Adrenal gland (tissue), 19 donors: ENCODE measurements at places on chromosomes 1 and 21. TPM values are rescaled to one million over a fixed set of nuclear protein-coding genes. Genes with fewer than 3 reads are reported as not detected.

- DNase-seq: no peak
These were observed 25.8 kb downstream of the RIPPLY3 start for GRCh38 chr21:37032293-37032692.

Gene GBP6
- total RNA-seq: not detected

DNA sequence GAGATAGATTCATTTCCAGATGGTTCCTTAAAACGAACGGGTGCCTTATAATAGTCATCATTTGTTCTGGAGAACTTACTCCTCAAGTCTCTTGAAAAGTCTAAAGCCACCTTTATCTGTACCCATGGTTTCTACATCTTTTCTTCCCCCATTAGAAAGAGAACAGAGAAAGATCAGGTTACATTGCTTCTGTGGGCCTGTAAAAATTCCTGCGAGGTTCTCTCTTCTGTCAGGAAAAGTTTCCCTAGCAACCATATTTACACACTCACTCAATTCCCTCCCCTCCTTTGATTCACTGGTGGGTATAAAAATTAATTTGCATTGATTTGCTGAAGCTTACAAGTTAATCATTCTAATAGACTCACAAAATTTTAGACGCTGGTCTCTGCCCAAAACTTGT, 6.7 kb downstream of the PHC2 start:
- no peak for DNase-seq

Gene PTPN7
- 2.5 TPM for total RNA-seq

GRCh38 chr1:186118724-186119123, 256.3 kb downstream of the TPR start:
- DNase-seq: no peak

Gene AVPR1B
- not detected for total RNA-seq

- peak; percentile 61 for DNase-seq
These were observed 374.5 kb downstream of the PLA2G4A start for GRCh38 chr1:187203257-187203656.

Gene FCGR3A
- total RNA-seq: 124 TPM

Gene CAPN9
- not detected for total RNA-seq

GRCh38 chr1:12496154-12496961, 121.7 kb downstream of the DHRS3 start:
- DNase-seq: peak; percentile 23

GRCh38 chr21:32595431-32595830, 10.1 kb upstream of the TCP10L start:
- DNase-seq: no peak

Gene CR1L
- total RNA-seq: not detected

DNA sequence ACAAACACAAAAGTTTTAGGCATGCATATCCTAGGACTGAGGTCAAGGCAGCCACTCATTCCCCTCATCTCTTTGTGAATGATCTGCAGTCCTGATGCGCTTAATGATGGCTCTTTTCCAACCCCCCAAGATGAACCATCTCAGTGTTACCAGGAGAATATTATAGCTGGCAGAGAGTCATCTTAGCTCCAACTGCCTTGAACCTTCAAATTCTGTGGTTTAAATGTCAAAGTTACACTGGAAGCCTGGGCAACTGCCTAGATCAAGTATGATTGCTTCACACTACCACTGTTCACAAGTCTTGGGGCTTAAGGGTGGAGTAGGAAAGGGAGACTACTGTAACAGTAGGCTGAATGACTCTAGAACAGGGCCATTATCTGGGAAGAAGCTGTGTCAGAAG, 8.0 kb upstream of the MYBPHL start:
- DNase-seq: no peak

Gene CYP2J2
- total RNA-seq: not detected

GRCh38 chr1:8517661-8518489, 200.0 kb downstream of the SLC45A1 start:
- no peak for DNase-seq

Gene LZIC
- 30.0 TPM for total RNA-seq

- no peak for DNase-seq
These were observed 42.8 kb upstream of the LRIF1 start for GRCh38 chr1:111006556-111006955.

Gene MYOC
- 0.55 TPM for total RNA-seq

DNA sequence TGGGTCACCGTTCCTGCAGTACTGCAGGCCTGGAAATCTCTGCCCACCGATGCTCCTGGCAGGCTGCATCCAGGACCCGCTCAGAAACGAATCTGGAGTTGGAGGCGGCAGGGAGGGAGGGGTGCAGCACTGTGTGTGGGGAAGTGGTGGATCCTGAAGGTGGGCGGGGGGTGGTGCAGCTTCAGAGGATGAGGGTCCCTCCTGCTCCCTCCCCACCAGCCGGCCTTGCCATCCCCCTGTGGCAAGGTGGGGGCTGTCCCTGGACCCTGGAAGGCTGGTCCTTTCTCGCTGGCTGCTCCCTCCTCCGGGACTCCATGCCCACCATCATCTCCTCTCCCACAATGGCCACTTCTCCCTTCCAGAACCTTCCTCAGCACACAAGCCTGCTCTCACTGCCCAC, 60.4 kb downstream of the B3GALT5 start:
- no peak for DNase-seq

Gene TMIGD3
- 42.4 TPM for total RNA-seq

GRCh38 chr1:29709704-29710280, 473.5 kb downstream of the PTPRU start:
- no peak for DNase-seq

Gene OLFML3
- 34.6 TPM for total RNA-seq

- peak; percentile 56 for DNase-seq
These were observed 12.2 kb upstream of the TCEA3 start for GRCh38 chr1:23436520-23437354.

Gene RPTN
- total RNA-seq: not detected

Gene MYOG
- total RNA-seq: not detected

- DNase-seq: no peak
These were observed 37.7 kb upstream of the IFNLR1 start for GRCh38 chr1:24224761-24225160.

Gene BRINP3
- total RNA-seq: not detected

Gene EDN2
- total RNA-seq: not detected

DNA sequence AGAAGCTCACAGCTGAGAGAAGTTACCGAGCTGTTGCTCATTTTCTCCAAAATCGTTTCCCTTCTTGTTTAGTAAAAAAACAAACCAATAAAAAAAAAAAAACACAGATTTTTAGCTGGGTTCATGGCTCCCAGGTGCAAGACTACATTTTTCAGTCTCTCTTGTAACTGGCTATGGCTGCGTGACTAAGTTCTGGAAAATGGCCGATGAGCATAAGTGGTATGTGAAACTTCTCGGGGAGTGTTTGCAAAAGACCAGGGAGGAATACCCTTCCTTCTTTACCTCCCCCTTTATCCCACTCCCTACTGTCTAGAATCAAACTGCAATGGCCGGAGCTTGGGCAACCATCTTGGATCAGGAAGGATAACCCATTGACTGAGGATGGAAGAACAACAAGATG, 38.7 kb upstream of the KANK4 start:
- no peak for DNase-seq

Gene CATSPERE
- total RNA-seq: 1.5 TPM

Gene SAMD13
- total RNA-seq: 5.4 TPM

GRCh38 chr1:61572046-61572445, 152.9 kb downstream of the TM2D1 start:
- DNase-seq: no peak

- peak; percentile 61 for DNase-seq
These were observed at the start of gene UBE2Q1 for GRCh38 chr1:154557939-154558719. Gene UBE2Q1 (minus strand): TSS chr1:154558662. CDS start chr1:154558553, 109 bp downstream.

DNA sequence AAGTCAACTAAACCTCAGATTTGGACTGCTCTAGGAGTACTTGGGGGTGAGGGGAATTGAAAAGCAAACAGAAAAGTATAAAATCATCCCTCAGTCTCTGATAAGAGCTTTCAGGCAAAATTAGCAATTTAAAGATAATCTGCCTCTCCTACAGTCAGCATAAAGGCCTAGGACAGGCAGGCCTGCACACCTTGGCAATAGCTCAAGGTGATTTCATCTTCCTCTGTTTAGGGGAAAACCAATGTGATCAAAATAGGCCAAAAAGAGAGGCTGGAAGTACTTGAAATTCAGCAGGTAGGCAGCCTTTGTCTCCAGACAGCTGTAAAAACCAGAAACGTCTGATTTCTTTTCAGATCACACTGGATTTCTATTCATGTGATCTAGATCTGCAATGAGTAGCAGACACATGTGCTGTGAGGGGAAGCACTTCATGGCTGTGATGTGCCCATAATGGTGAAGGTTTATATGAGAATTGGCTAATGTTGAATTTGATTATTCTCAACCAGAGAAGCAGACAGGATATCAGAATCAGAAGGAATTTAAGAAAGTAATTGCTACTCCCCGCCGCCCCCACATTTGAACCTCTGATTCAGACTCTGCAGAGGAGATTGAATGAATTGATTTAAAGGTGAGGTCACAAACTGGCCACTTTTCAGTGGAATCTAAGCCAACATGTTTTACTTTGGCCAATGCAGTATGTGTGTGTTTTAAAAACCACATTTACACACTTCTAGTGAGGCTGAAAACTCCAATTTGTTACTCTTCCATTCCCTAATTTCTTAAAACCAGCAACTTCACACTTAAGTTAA, 45.8 kb upstream of the DNASE2B start:
- DNase-seq: no peak

DNA sequence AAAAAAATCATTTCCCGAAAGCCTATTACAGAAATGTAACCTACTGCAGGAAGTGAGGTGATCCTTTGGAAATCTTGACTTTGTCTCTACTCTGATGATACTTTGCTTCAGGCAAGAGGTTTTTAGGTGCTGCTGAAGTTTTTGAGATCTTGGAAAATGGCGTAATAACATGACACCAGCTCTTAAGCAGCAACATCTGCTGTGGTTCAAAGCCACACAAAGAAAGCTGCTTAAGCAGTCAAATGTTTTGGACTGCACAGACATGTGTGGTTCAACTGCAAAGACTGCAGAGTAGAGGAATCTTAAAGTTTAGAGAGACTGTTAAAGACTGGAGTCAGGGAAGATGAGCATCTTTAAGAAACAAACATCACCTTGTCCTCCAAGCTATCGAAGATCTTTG, 139.0 kb downstream of the RASAL2 start:
- DNase-seq: no peak

DNA sequence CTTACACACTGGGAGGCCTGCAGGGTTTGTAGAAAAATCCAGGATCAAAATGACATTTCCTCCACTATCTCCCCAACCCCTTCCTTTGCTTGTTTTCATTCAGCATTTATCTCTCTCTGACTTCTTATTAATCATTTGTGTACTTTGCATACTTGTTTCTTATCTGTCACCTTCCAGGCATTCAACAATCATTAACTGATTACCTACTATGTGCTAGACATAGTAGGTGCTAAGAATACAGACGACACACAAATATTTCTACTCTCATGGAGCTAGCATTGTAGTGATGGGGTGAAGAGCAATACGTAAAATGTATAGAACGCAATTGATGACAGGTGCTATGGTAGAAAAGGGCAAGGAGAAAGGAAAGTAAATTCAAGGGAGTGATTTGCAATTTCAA, 20.9 kb downstream of the TRABD2B start:
- DNase-seq: no peak

Gene CDCA8
- total RNA-seq: 3.2 TPM

DNA sequence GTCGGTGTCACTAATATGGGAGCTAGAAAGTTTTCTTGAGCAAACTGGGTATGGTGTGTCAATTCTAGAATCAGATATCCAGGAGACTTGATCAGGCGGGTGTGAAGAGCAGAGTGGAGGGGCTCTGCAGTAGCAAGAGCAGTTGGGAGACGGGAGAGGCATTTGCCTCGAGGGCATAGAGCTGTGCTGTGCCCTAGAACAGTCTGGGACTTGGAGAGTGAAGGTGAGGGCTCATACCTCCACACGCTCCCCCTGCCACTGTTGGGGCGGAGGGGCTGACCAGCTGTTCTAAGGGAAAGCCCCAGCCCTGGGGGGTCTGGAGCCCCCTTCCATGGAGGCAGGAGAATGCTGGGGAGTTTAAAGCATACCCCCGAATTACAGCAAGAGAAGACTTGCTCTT, 33.8 kb downstream of the SIM2 start:
- DNase-seq: no peak

Gene ESRRG
- total RNA-seq: 15.4 TPM

Gene RNU1-1
- 890 TPM for total RNA-seq

Gene NOS1AP
- total RNA-seq: 3.6 TPM

- DNase-seq: no peak
These were observed 144.5 kb upstream of the DNAH14 start for GRCh38 chr1:224785040-224785328.

- no peak for DNase-seq
These were observed 15.4 kb upstream of the NASP start for GRCh38 chr1:45568421-45568820.

- DNase-seq: no peak
These were observed 28.8 kb downstream of the ZP4 start for GRCh38 chr1:237861944-237862343.

GRCh38 chr1:205938682-205939081, 4.6 kb downstream of the SLC26A9 start:
- DNase-seq: no peak

GRCh38 chr1:31476891-31477846, 64.2 kb downstream of the SERINC2 start:
- DNase-seq: no peak

- no peak for DNase-seq
These were observed 44.2 kb upstream of the LPGAT1 start for GRCh38 chr1:211874521-211875347.

GRCh38 chr21:29305068-29305467, 6.3 kb downstream of the BACH1 start:
- DNase-seq: peak; percentile 41

Gene CBR3
- total RNA-seq: 0.83 TPM

- DNase-seq: no peak
These were observed 41.1 kb downstream of the ADGRL2 start for GRCh38 chr1:81841795-81842194.

Gene RABGAP1L
- 14.4 TPM for total RNA-seq

GRCh38 chr1:12125422-12126355, 41.1 kb upstream of the TNFRSF1B start:
- no peak for DNase-seq

DNA sequence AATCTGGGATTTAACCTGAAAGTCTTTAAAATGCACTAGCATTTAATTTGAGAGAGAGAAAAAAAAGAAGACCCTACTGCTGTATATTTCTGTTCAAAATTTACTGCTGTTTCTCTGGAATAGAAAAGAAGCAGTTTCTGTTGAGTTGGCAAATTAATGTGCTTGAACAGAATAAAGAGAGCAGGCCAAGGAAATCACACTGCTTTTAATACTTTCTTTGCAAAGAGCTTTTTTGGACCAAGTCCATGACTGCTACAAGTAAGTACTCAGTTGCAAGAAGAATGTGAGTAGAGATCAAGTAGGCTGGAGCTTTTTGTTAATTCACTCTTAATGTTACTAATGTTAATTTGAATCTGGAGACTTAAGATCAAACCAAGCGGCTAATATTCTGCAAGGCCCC, 336.2 kb upstream of the SGIP1 start:
- no peak for DNase-seq

Gene RAB25
- not detected for total RNA-seq

GRCh38 chr1:67916140-67916886, 83.0 kb upstream of the GNG12 start:
- no peak for DNase-seq

- DNase-seq: no peak
These were observed 36.7 kb downstream of the MAPKAPK2 start for GRCh38 chr1:206721454-206721853.
